ENCODE measurements at places on chromosomes 1 and 21.

GRCh38 chr1:246295968-246296367 lies 211.1 kb downstream of the SMYD3 start:
- no peak for DNase-seq

DNA sequence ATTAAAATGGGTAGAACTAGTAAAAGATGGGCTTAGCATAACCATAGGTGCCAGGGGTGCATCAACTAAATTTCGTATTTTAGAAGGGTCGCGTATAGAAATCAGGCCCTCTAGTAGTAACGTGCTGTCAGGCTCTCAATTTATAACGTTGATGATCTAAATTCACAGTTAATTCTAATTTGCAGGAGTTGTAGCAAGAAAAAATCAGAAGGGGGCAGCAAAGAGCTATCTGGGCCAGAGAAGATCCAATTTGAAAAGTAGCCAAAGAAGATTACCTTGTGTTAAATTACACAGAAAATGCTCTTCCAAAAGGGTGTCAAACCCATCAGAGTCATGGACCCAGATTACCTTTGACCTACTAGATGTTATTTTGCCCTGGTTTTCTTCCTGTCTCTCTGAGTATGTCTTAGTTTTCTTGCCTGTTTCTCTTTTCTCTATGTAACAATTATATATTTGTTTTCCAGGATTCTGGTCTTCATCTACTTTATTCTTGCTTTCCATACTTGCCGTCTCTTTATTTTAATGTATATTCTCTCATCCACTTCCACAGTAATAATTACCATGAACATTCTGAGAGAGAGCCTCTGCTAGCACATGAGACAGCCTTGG lies 1030.9 kb downstream of the AMY1C start:
- no peak for DNase-seq

DNA sequence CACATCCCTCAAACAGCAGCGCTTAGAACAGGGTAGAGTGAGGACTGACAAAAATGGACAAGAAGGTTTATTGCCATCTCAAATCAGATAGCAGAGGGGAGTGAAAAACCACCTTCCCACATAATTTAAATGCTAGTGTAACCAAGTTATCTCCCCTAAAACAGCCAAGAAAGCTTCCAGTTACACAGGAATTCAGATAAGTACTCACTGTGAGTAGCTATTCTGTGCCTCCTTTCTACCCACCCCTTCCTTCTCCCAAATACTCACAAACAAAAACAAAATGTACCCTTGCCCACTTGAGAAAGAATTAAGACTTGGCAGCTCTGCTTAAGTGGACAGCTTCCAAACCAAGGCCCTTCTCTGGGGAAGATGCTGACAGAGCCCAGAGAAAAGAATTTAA lies 9.1 kb downstream of the OTUD7B start:
- DNase-seq, result no peak

DNA sequence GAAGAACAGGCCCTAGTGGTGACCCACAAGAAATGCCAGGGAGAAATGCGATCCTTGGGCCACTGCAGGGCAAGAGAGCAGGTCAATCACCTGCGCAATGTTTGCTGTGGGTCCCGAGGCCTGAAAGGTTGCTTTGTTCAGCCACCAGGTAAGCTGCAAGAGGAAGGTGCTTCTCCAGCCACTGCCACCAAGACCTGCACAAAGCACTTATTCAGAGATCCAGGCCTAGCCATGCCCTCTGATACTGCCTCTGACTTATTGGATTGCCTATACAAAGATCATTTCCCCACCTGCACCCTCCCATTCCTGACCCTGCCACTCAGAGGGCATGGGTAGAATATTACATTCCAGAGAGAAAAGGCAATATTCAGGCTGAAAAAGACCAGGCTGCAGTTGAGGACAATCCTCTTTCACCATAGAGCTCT lies 349.4 kb upstream of the NFIA start:
- no peak for DNase-seq

GRCh38 chr1:186978596-186979556 lies 150.1 kb downstream of the PLA2G4A start:
- no peak for DNase-seq

DNA sequence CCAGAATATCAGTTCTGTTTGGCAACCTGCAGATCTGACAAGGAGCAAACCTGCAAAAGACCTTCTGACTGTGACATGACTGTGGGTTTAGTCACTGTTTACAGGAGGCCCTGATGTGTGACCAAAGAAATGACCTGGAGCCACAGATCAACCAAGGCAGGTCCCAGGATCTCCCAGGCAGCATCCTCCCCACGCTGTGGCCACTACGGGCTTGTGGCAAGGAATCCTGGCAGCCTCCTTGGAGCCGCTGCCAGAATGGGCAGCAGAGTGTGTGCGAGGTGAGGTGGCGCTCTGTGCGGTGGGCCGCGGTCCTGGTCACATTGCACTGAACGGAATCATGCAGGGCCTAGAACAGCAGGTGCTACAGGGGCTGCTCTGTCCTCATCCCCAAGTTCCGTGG lies 15.9 kb downstream of the MCM3AP start:
- no peak for DNase-seq

GRCh38 chr1:161009602-161010211 lies 11.2 kb downstream of the F11R start:
- DNase-seq, result no peak

- no peak for DNase-seq
These were observed 131.9 kb downstream of the AK5 start for GRCh38 chr1:77413541-77414335.

GRCh38 chr1:59110271-59110670 lies 186.6 kb upstream of the FGGY start:
- DNase-seq, result no peak

- DNase-seq, result no peak
These were observed 25.4 kb downstream of the FMN2 start for GRCh38 chr1:240116831-240117769.

- DNase-seq, result no peak
These were observed 633.9 kb upstream of the PTBP2 start for GRCh38 chr1:96087719-96088118.

DNA sequence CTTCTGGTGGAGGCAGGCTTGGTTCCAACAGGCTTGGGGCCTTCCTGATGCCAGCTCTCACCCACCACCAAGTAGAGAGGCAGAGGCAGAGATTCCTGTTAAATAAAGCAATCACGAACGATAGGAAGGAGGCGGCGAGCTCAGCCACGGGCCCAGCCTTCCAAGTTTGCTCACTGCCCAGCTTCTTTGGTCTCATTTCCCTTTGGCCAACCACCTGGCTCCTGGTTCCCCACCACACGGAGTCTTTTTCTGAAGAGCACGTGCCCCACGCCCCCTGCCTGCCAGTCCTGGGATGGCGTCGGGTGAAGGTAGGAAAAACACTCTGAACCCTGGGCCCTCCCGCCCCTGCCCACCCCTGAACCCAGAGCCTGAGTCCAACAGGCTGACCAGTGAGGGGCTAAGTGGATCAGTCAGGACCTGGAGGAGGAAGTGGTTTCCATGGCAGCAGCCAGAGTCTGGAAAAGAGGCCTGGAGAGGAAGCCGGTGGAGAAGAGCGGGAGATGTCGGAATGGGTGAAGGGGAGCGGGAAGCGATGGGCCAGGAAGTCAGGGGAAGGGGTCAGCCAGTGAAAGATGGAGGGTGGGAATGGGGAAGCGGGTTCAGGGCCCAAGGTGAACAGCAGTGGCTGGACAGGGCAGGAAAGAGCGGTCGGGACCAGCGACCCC lies 158.2 kb upstream of the KLHDC7A start:
- no peak for DNase-seq

- DNase-seq, result no peak
These were observed 20.5 kb downstream of the ALDH4A1 start for GRCh38 chr1:18881642-18882431.

- peak; percentile 24 for DNase-seq
These were observed 13.3 kb downstream of the COL6A2 start for GRCh38 chr21:46111193-46111571.

GRCh38 chr1:172394141-172394751 lies 26.2 kb upstream of the C1orf105 start:
- DNase-seq, result peak; percentile 48

DNA sequence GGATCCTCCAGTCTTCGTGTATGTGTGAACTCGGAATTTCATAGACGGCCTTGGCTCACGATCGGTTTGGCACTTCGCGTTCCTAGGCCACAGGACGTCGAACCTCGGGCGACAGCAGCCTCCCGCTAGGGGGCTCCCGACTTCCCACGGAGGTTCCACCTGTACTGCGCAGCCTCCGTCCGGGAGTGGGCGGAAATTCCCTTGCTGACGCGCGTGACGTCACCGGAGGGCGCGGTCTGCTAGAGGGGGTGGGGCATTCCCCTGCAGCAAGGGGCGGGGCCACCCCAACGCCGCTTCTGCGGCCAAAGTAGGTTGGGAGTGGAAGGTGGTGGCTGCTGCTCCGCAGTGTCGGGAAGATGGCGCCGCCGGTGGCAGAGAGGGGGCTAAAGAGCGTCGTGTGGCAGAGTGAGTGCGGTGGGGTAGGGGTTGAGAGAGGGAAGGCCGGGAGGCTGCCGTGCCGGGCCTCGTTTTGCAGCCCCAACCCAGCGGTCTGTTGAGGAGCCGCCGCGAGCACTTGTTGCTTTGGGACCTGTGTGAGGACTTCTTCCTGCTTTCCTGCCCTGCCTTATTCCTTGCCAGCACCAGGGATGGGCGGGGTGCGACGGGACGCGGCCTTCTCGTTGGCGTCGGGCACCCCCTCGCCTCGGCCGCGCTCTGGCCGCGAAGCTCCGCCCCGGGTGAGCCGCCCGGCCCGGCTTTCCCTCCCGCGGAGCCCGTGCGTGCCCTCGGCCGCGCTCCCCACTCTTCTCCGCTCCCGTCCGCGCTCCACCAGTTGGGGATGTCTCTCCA lies at the start of gene STXBP3:
Gene STXBP3, plus strand, starts transcription at position 293 of the 789 bp plus-strand sequence. Its CDS starts 64 bp downstream, at position 357.
- peak; percentile 100 for DNase-seq

GRCh38 chr1:160271025-160271424 lies 8.7 kb upstream of the DCAF8 start:
- no peak for DNase-seq

DNA sequence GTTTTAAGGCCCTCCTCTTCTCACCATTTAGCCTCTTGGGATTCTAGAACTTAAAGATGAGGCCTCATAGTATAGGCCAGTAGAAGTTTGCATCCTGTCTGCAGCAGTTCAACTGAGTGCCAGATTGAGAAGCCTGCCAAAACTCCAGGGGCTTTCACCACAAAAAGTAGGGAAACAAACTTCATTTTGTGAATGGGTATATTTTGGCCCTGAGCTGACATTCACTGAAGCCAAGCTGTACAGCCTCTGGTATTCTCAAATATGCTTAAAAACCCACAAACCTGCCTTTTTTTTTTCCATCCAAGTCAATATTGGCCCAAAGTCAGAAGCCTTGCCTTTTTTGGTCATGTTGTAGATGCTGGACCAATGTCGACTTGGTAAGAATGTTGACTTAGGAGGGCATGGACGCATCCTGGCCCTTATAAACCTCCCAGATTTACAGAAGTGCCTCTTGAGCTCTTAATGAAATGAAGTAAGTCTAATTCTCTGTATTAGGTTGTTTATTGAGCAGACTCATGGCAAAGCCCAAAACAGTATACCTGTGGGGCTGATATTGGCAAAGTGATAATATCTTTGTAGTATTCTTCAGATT lies 337.5 kb downstream of the CHRM3 start:
- DNase-seq, result no peak

- DNase-seq, result no peak
These were observed 92.9 kb upstream of the SOD1 start for GRCh38 chr21:31566611-31567010.

GRCh38 chr1:69932760-69933159 lies 272.6 kb downstream of the LRRC40 start:
- no peak for DNase-seq

- no peak for DNase-seq
These were observed 102.0 kb upstream of the RUNX3 start for GRCh38 chr1:25031966-25032667.

- no peak for DNase-seq
These were observed 113.0 kb upstream of the ARHGEF16 start for GRCh38 chr1:3341236-3341994.

DNA sequence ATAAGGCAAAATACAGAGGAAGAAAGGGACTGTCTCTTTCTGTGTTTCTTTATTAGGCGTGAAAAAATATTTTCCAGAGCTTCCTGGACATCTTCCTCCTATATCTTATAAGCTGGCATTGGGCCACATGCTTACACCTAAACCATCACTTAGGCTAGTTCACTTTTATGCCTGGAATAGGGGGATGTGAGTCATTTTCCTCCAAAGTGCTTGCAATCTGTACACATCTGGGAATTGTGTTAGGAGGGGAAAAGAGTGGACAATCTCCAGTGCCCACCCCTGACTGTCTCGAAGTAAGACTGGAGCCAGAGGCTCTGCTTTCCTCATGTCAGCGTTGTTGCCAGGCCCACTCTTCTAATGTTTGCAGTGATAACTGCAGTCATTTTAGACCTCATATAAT lies 29.9 kb downstream of the GIPC2 start:
- DNase-seq, result no peak

- no peak for DNase-seq
These were observed 96.4 kb downstream of the UBR4 start for GRCh38 chr1:19113697-19114092.

GRCh38 chr1:20717452-20718342 lies at the start of gene KIF17:
KIF17 (minus strand) TSS chr1:20718007; CDS start chr1:20717706, 301 bp downstream.
- DNase-seq, result peak; percentile 66

GRCh38 chr1:4046836-4047461 lies 146.9 kb upstream of the C1orf174 start:
- no peak for DNase-seq

GRCh38 chr1:116318897-116319296 lies 54.1 kb upstream of the ATP1A1 start:
- no peak for DNase-seq

DNA sequence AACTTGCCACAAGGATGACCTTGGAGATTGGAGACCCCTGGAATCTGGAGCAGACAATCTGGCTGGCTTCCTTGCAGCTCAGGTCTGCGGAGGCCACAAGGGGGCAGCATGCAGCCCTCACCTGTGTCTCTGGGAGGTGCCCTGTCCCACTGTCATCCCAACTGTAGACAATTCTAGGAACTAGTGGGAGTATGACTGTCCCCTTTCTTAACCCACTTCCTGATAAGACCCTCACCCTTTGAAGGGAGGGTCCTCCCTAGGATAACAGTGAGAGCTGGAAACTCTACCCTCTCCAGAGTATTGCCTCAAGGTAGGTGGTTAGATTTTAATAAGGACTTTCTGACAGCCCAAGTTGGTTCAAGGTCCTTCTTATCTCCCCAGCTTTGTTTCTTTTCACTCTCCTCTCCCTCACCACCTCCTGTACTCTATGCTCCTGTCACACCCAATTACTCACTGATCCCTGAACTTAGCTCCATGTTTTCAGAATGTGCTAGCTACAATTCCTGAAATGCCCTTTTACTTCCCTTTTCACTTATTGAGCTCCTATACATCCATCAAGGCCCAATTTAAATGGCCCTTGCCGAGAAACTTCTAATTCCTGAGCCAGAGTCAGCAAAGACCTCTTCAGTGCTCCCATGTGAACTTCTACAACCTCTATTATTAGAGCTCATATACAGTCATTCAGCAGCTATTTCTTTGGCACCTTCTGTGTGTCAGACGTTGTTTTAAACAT lies 9.2 kb upstream of the KCNQ4 start:
- peak; percentile 72 for DNase-seq

GRCh38 chr1:203325026-203325417 lies 19.7 kb downstream of the BTG2 start:
- peak; percentile 47 for DNase-seq

GRCh38 chr1:26789931-26790330 lies 2.2 kb downstream of the PIGV start:
- DNase-seq, result no peak

GRCh38 chr1:13681921-13682320 lies 18.1 kb upstream of the PRDM2 start:
- DNase-seq, result no peak

- DNase-seq, result no peak
These were observed 204.7 kb downstream of the LHX8 start for GRCh38 chr1:75338616-75339483.

- no peak for DNase-seq
These were observed 419.9 kb downstream of the PTPRU start for GRCh38 chr1:29655945-29656850.

- DNase-seq, result no peak
These were observed 70.4 kb downstream of the PLXNA2 start for GRCh38 chr1:208173749-208174148.
